ENCODE measurements at places on chromosomes 3 and 15.
A peak's percentile ranks its signal among the peaks of the same experiment; 100 is the strongest.

GRCh38 chr3:15794303-15794771, 3.4 kb downstream of the ANKRD28 start:
- peak; percentile 23 for DNase-seq

GRCh38 chr15:89129123-89129815, 41.0 kb downstream of the ABHD2 start:
- DNase-seq, result no peak

DNA sequence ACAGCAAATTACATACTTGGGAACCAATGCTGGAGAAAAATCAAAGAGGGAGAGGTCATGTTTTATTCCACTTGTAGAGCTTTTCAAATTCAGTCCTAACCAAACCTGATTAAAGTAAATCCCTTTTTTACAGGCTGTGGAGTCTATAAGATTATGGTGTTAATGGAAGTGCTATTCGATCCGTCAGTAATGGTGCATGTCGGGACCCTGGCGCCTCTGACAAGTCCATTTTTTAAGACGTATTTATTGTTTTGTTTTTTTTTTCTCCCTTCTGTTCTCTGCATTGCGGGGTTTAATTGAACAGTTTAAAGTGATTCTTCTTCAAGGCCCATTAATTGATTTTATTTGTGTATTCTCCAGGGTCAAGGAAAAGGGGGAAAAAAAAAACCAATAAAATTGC, 725.9 kb downstream of the TUSC7 start:
- no peak for DNase-seq

GRCh38 chr3:195892105-195893043, 16.0 kb downstream of the TNK2 start:
- no peak for DNase-seq

DNA sequence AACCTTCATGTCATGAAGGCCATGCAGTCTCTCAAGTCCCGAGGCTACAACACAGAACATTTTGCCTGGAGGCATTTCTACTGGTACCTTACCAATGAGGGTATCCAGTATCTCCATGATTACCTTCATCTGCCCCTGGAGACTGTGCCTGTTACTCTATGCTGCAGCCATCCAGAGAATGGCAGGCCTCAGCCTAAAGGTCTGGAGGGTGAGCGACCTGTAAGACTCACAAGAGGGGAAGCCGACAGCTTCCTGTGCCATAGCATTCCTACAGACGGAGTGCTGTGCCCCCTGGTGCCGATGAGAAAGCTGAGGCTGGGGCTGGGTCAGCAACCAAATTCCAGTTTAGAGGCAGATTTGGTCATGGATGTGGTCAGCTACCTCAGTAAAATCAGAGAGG, 51.3 kb upstream of the CADPS start:
- DNase-seq, result no peak
